ENCODE measurements at places on chromosomes 4 and X.

DNA sequence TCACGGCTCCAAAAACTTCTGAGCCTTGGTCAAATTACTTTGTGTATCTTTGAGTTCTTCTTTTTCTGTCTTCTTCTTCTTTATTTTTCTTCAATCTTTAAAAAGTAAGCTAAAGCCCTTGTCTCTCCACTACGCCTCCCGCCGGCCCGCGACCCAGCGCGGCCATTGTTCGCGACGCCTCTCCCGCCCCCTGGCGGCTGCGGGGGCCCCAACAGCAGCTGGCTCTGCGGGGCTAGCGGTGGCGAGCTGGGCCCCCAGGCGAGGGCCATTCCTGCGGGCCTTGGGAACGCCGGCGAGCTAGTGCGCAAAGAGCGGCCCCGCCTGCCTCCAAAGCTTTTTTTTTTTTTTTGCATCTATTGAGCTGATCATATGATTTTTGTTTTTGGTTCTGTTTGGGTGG is 119.1 kb downstream of the TGIF2LX start:
- no peak for DNase-seq

GRCh38 chr4:181301735-181302710 is 941.2 kb upstream of the TENM3 start:
- DNase-seq: peak; percentile 1

- DNase-seq: no peak
Observed at GRCh38 chrX:74940414-74940813, 15.2 kb upstream of the NEXMIF start.

GRCh38 chrX:155747520-155747919 is 133.6 kb upstream of the VAMP7 start:
- DNase-seq: no peak

DNA sequence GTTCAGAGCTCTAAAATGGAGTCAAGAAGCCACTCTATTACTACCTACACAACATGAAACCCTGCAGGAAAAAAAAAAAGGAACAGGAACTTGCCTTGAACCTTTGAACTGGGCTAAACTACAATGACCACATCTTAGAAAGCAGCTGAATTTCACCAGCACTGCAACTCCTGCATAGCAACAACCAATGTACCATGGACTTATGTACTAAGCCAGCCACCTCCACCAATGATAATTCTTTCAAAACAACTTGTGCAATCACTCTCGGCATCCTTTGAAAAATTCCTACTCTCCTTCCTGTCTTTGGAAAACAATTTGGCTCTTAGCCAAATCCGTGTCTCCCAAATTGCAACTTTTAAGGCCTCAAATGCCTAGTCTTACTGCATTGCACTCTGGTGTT is 26.8 kb upstream of the FMR1 start:
- DNase-seq: no peak

Data from stimulated activated CD4-positive, alpha-beta T cell treated with anti-CD3 and anti-CD28 coated beads, Interleukin-12 subunit alpha, Interleukin-12 subunit beta, amount 100 ng/mL, for 4 hours (primary cell).